ENCODE measurements at places on chromosomes 1 and 21.

- no peak overlapping the region for H3K27ac ChIP-seq
- DNase-seq = no peak
- H3K4me1 ChIP-seq = no peaks in the 10 kb centered on the region
- no peaks in the 10 kb centered on the region for H3K36me3 ChIP-seq
Measured at GRCh38 chr1:76430531-76430930, 356.0 kb downstream of the ST6GALNAC3 start.

DNA sequence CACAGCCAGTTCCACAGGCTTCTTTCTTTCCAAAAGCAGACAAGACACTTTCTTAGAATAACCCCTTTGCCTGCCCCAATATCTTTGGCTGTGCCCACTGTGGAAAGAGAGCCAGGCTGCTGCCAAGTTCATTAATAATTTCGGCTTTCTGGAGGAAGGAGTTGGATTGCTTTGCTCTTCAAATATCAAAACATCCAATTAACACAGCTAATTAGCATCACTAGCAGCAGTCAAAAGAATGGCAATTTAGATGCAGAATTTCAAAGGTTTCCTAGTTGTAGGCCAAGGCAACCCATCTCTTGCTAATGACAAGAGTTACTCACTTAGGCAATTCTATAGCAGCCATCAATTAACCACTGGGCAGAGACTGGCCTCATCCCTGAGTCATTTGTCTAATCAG lies 91.0 kb upstream of the SPATA6 start:
- H3K27ac ChIP-seq = no peak overlapping the region
- DNase-seq = no peak
- H3K36me3 ChIP-seq = no peaks in the 10 kb centered on the region
- H3K4me3 ChIP-seq = no peak overlapping the region
- no peaks in the 10 kb centered on the region for H3K27me3 ChIP-seq
- H3K4me1 ChIP-seq = no peaks in the 10 kb centered on the region

- peak overlapping the region; percentile 100 for H3K27ac ChIP-seq
- DNase-seq = peak; percentile 44
- no peaks in the 10 kb centered on the region for H3K27me3 ChIP-seq
Measured at GRCh38 chr1:244834543-244835275, 749 bp upstream of the COX20 start.

DNA sequence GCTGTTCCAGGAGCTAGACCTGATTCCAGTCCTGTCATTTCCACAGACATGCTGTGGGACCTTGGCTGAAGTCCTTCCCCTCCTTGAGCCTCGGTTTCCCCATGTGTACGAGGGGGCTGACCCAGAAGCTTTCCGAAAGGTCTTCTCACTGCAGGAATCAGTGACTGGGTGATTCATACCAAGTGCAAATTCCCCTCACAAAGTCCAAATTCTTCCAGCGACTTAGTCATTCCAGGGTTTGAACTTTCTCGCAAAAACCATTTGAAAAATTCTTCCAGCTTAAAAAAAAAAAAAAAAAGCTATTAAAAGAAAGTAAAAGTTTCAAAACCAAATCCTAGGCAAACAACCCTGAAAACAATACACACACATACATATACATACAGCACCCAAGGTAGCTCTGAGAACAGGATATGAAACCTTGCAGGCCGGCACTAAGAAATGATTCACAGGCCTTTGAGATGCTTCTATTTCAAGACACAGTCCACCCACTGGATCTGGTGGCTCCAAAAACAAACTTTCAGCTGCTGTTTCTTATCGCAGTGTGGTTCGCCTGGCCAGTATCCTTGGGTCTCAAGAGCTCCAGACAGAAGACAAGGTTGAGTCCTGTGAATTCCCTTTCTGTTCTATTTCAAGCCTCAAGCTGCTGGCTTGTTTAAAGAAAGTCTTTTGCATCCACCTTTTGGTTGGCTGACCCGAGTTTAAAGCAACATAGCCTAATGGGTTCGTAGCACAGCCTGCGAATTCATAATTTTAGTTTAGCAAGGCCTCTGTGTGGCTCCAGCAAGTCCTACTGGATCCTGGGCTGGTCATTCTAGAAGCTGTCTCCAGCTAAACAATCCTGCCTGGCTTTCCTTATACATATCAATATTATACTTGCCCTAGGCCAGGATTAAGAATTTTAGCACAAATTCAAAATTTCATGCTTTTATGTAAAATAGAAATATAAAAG lies 18.0 kb upstream of the ID3 start:
- no peak overlapping the region for H3K27ac ChIP-seq
- no peaks in the 10 kb centered on the region for H3K36me3 ChIP-seq
- DNase-seq = no peak

DNA sequence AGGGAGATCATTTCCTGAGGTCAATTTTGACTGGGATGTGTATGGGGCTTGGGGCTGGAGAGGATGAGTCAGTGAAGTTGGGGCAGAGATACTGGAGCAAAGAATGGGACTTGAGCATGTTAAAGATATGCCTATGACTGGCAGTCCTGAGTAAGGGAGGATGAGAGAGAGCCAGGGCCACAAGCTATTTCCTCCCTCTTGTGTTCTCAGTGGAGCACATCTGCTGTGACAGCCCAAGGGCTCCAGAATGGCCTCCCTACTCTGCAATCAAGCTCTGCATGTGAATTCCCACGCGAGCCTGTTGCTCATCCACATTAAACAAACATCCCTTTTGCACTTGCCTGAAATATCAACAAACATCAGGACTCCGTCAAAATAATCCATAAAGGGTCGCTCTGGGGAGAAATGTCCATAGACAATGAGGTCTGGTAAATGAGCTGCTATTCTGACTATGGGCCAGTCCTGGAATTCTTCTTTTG lies 9.2 kb downstream of the ADCY10 start:
- H3K4me3 ChIP-seq = no peak overlapping the region
- no peak for DNase-seq
- no peak overlapping the region for H3K27ac ChIP-seq
- H3K36me3 ChIP-seq = no peaks in the 10 kb centered on the region
- peaks cover 2% of the 10 kb centered on the region for H3K4me1 ChIP-seq

DNA sequence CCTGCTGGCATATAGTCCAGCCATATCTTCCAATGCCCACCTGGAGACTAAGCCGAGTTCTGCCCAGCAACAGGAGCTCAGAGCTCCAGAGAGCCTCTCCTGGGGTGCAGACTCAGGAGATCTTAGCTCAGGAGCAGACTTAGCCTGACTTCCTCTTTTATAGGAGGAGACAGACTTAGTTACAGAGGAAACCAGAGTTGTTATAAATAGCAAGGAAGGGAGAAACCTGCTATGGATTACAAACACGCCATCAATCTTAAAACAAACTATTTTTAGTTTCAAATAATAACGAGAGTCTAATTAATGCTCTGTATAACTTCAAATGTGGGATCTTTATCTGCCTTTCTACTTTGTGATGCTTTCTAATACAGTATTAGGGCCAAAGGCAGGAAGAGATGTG lies 3.3 kb upstream of the KIF21B start:
- DNase-seq = no peak
- no peak overlapping the region for H3K27ac ChIP-seq
- no peaks in the 10 kb centered on the region for H3K27me3 ChIP-seq
- no peaks in the 10 kb centered on the region for H3K36me3 ChIP-seq

DNA sequence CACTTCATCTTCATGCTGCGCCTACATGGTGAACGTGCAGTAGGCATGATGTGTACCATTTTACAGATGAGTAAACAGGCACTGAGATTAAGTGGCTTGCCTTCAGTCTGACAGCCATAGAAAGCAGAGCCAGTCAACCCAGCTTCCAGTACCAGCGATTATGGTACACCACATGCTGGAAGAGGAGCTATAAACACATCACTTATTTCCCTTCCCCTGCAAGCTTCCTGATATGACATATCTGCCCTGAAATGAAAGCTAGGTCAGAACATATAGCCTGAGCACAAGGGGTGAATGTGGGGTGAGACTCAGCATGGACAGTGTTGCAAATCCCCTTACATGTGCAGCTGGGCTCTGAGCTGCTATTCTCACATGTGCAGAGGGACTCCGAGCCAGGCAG lies 33.8 kb upstream of the IL20 start:
- no peak overlapping the region for H3K27ac ChIP-seq
- H3K36me3 ChIP-seq = no peaks in the 10 kb centered on the region
- H3K4me1 ChIP-seq = no peaks in the 10 kb centered on the region
- H3K27me3 ChIP-seq = no peaks in the 10 kb centered on the region
- peak; percentile 10 for DNase-seq
- H3K4me3 ChIP-seq = no peak overlapping the region

- H3K4me3 ChIP-seq = no peak overlapping the region
- H3K27me3 ChIP-seq = no peaks in the 10 kb centered on the region
- no peak overlapping the region for H3K27ac ChIP-seq
- no peaks in the 10 kb centered on the region for H3K36me3 ChIP-seq
- no peak for DNase-seq
- H3K4me1 ChIP-seq = no peaks in the 10 kb centered on the region
Measured at GRCh38 chr1:83846138-83846537, 152.8 kb downstream of the TTLL7 start.

GRCh38 chr1:55823541-55824250 lies 608.5 kb upstream of the USP24 start:
- H3K4me1 ChIP-seq = no peaks in the 10 kb centered on the region
- H3K27me3 ChIP-seq = no peaks in the 10 kb centered on the region
- no peak overlapping the region for H3K4me3 ChIP-seq
- no peak overlapping the region for H3K27ac ChIP-seq
- DNase-seq = no peak
- no peaks in the 10 kb centered on the region for H3K36me3 ChIP-seq

DNA sequence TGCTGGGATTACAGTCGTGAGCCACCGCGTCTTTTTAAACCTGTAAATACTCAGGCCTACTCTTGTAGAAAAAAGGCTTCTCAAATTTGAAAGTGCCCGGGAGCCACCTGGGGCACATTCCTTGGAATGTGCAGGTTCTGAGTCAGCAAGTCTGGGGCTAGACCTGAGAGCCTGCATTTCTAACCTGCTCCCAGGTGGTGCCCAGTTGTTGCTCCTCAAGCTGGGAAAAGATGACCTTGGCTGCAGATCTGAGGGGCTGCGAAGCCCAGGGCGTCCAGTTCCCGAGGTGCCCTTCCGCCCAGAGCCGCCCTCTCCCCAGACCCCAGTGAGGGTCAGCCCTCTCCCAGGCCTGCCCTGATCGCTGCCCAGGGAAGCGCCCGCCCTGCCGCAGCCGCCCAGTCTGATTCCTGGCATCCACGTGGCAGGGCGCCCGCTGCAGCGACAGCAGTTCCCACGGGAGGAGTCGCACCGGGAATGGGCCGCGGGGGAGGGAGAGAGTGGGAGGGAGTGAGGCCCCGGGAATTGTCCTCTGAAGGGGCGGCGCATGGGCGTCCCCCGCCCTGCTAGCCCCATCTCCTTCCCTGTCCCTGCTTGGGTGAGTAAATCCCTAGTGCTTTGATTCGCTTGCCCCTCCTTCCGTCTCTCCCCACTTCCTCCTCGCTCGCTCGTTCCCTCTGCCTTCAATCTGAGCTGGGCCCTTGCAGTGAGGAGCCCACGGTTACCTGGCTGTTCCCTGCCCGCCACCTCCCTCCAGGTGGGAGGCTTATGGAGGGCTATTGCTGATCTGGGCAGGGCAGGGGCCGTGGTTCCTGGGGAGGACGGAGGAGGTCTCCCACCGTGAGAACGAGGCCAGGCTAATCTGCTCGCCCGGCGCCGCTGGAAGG lies 18.8 kb upstream of the TENT5B start:
- H3K36me3 ChIP-seq = no peaks in the 10 kb centered on the region
- H3K27ac ChIP-seq = peak overlapping the region; percentile 77
- H3K27me3 ChIP-seq = no peaks in the 10 kb centered on the region
- DNase-seq = no peak
- H3K4me3 ChIP-seq = peak overlapping the region; percentile 14

DNA sequence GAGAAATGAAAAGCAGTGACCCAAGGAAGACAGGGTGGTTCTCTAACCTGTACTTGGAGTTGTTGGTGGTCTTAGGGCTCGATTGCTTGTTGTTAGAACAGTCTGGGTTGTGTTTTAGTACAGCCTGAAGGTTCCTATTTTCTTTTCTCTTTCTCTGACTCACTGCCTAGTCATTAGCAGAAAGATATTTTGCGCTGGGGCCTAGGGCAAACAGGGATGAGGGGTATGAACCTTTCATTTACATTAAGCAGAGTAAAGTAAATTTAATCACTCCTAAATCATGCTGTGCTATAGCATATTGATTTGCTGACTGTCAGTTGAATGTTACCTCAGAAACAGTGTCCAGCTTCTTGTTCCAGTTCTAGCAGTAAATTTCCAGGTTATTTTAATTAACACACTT lies 197.2 kb downstream of the RWDD3 start:
- no peaks in the 10 kb centered on the region for H3K27me3 ChIP-seq
- no peaks in the 10 kb centered on the region for H3K4me1 ChIP-seq
- DNase-seq = no peak
- no peaks in the 10 kb centered on the region for H3K36me3 ChIP-seq

DNA sequence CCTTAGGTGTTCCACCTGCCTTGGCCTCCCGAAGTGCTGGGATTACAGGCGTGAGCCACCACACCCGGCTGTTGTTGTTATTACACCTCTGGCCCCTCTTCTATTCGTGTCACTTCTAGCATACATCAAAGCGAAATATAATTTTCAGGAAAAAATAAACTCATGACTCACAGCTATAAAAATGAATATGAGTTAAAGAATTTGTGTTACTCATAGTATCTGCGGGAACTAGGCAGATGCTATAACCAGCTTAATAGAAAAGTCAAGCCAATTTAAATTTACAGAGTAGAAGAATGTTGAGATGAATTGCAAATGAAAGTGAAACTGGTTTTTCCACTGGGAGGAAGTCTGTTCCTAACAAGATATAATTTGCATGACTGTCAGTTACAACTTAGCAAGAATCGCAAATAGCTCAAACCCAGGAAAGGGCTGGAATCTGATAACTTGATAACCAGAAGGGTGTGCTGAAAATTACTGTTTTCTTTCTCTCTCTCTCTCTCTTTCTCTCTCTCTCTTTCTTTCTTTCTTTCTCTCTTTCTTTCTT lies 11.2 kb downstream of the OR2W3 start:
- H3K27ac ChIP-seq = no peak overlapping the region
- no peak overlapping the region for H3K4me3 ChIP-seq
- H3K4me1 ChIP-seq = no peaks in the 10 kb centered on the region

DNA sequence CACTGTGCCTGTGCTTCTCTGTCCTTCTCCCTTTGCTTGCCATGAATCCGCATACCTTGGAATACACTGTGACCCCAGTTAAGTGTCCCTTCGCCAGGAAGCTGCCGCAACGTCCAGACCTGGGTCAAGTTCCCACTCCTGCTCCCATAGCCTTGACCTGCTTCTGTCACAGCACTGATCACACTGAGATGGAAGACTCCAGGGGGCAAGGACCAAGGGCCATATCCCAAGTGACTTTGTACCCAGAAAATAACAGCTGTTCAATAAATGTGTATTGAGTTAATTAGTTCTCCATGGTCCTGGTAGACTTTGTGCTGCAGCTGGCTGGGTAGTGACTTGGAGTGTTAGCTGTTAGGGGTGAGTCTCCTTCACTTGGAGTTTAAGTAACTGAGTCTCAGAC lies 25.8 kb downstream of the SLC5A9 start:
- no peak overlapping the region for H3K27ac ChIP-seq
- no peaks in the 10 kb centered on the region for H3K36me3 ChIP-seq
- H3K4me3 ChIP-seq = no peak overlapping the region

- peaks cover 4% of the 10 kb centered on the region for H3K27me3 ChIP-seq
- peaks cover 9% of the 10 kb centered on the region for H3K4me1 ChIP-seq
- no peaks in the 10 kb centered on the region for H3K36me3 ChIP-seq
- H3K4me3 ChIP-seq = no peak overlapping the region
- DNase-seq = no peak
Measured at GRCh38 chr1:40798366-40799281, 15.0 kb downstream of the KCNQ4 start.
